ENCODE measurements at places on chromosomes 2 and 18. TPM values are rescaled to one million over a fixed set of nuclear protein-coding genes. Genes with fewer than 3 reads are reported as not detected.

CYP27C1 gene
- 0.69 TPM for total RNA-seq

CDCA7 gene
- 21.9 TPM for total RNA-seq

TMEM169 gene
- 30.7 TPM for total RNA-seq

G6PC2 gene
- total RNA-seq, result not detected

SLC30A3 gene
- total RNA-seq, result 2.1 TPM

SERPINB5 gene
- 0.46 TPM for total RNA-seq

RBKS gene
- total RNA-seq, result 4.6 TPM

C2orf80 gene
- total RNA-seq, result 38.1 TPM

SLC11A1 gene
- 3.5 TPM for total RNA-seq

PPP1R1C gene
- 3.9 TPM for total RNA-seq

ELOA2 gene
- total RNA-seq, result not detected

MEP1B gene
- 0.23 TPM for total RNA-seq
